Stimulated activated CD4-positive, alpha-beta T cell treated with anti-CD3 and anti-CD28 coated beads, Interleukin-2, amount 100 ng/mL, for 48 hours (primary cell): ENCODE measurements at places on chromosomes 11 and 22.

DNA sequence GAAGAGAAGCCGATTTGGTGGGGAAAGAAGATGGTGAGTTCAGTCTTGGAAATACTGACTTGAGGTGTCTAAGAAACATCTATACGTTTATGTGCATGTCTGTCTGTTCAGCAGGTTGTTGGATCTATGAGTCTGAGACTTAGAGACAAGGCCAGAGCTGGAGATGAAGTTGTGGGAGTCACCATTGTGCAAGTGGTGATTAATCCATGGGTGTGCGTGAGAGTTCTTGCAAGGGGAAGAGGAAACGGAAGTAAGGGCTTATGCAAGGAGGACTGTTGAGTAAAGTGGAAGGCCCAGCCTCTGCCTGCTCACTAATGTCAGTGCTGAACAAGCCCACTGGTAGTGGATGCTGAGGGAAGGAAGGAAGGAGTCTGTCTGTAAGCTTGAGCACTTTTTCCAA lies 9.7 kb downstream of the TMEM45B start:
- DNase-seq, result no peak

DNA sequence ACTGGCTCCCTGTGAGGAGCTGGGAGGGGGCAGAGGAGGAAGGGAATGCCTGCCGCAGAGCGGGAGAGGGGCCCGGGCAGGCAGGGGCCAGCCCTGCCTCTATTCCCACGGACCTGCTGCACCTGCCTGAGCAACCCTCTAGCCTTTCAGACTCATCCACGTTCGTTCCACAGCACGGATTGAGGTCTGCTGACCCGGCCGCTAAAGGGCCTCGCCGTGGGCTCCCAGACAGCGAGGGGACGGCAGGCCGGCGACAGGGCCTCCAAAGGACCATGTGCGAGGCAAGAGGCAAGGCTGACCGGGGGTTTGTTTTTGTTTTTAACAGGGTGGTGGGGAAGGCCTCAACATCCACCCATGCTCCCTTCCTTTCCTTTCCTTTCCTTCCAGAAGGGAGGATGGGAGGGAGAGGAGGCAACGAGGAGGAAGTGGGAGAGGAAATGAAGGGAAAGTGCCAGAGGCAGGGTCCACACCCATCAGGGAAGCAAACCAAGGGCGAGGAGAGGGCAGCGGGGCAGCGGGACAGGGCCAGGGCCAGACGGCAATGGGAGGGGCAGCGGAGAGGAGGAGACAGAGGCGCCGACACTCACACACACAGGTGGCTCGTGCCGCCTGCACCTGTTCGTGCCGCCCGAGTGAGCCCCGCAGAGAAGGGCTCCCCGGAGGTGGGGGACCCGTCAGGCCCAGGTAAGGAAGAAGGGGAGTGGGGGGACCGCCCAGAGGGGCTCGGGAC lies 7.5 kb downstream of the LRFN4 start:
- DNase-seq, result no peak

DNA sequence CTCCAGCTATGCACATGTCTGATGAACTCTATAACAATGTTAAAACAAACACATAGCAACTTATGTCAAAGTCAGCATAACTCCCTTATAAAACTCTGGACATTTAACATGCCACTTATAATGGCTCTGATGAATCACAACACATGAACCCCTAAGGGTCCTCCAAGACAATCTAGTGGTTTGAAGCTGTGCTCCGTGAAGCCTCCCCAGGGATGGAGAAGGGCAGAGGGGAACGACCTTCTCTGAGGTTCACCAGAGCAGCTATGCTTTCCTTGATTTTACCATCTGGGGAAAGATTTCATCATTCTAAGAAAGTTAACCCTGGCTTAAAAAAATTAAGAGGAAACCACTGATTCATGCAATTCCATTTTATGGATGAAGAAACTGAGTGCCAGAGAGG lies 84.4 kb downstream of the MPPED2 start:
- no peak for DNase-seq

DNA sequence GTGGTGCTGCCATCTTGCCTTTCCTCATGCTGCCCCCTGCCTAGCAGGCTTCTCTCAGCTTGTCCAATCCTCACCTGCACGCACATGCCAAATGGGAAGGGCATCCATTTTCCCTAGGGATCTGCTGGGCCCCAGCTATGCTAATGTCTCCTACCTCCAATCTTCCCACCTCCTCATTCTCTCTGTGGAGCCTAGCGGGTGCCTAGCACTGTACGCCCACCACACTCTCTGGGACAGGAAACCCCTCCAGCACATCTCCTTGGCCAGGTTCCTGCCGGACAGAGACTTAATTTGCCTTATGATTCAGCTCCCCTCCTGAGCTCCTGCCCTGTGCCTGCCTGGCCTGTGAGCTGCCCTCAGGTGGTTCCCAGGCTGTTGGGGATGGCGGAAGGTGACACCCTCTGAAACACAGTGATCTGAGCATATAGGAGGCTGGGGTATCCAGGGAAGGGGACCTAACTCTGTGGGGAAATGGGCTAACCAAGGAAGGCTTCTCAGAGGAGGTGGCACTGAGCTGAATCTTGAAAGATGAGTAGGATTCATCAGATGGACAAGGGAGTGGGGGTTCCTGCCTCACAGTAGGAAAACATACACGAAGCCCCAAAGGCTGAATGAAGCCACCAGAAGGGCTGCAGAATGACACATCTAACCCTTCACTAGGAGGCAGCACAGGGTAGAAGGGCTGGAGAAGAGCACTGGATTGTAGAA lies 79.2 kb upstream of the WNT11 start:
- DNase-seq, result no peak

DNA sequence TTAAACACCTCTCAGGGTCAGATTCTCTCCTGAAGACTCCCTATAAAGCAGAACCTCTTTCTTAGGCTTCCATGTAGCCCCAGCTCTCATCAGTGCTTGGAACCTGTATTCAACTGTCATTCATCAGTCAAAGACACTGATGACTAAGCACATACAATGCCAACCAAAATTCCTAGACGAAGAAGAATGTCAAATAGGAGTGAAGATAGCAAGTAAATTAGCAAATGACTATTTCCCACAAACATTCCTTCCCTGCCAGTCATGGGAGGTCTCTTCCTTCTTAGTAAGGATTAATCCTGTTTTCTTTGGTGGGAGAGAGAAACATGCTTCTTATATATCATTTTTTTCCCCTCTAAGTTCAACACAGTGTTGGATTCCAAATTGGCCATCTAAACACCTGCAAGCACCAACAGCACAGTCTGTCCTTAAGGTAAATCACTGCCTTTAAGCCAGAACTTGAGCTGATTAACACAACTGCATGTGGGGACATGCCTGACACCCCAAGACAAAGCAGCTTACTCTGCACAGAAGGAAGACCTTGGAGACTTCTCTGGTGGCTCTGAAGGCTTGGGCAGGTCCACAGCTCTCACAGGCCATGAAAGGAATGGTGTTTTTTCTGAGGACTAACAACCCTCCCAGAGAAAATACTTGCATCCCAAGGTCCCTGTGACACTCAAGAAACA lies 47.5 kb upstream of the ME3 start:
- no peak for DNase-seq
